Activated T-helper 9 cell treated with anti-CD3 and anti-CD28 coated beads, Interleukin-2, amount 50 U/mL, for 16 hours (primary cell): ENCODE measurements at places on chromosomes 3 and 15.

- DNase-seq, result no peak
These were observed 283.8 kb upstream of the RGMA start for GRCh38 chr15:93372865-93373223.

GRCh38 chr15:73982222-73982962 lies 9.7 kb downstream of the STOML1 start:
- DNase-seq, result no peak

DNA sequence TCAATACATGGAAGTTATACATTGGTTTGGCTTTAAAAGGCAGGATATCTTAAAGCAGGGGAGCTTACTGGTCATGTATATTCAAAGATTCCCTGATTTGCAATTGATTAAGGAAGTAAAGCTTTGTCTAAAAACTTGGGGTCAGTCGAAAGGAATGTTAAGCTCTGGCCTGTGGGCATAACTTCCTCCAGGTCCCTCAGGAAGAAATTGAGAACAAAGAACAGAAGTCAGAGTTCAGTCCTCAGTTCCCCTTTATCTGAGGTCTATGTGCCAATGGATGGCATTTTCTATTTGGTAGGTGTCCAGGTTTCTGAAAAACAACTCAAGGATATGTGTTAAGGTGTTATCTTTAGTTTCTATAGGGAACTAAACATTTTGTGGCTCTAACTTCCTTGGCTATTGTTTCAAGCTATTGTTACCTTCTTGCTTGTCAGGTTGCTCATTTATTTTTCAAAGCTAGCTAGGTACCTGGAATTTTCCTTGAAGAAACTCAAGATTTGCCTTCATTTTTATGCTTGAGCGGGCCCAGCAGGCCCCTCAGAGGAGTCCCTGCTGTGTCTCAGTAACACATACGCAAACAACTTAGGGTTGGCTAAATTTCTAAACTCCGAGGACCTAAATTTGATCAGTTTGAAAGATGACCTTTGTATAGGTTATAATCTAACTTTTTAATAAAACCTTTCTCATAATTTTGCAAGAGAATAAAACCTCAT lies 135.0 kb upstream of the UBE2E2 start:
- DNase-seq, result no peak

DNA sequence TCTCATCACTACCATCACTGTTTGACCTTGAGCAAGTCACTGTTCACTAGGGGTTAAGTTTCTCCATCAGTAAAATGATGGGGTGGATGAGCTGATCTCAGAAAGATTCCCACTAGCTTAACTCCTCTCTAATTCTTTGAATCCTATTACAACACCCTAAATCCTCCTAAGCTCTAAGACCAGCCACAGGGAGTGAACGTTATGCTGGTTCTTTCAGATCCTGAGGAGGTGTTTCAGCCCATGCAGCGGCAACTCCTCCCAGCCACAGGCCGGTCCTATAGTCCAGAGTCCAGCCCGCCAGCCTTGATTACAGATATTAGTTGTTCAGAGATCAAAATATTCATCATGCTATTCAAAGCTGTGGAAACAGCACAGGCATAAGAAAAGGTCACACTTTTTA lies 15.1 kb downstream of the MB21D2 start:
- no peak for DNase-seq

GRCh38 chr3:129572603-129573002 lies 29.6 kb downstream of the H1-8 start:
- DNase-seq, result no peak

DNA sequence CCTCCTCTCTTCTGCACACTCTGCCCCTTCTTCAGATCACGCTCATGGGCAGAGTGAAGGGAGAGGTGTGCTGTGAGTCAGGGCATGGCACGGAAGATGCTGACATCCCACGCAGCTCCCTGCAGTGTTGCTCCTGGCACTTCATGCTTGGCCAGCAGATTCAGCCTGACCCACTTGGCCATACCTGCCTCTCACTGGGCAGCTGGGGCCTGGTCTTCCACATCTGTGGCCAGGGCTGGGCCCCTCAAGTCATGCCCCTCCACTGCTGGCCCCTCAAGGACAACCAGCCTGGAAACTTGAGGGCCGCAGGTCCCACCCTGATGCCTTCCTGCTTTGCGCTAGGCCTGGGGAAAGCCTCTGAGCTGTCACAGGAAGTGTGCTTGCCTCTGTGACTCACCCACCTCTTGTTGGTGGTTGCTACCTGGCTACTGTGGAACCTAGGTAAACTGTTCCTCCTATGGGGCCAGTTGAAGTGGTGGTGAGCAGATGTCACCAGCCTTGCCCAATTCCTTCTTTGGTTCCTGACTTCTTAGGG lies 48.7 kb downstream of the BSN start:
- DNase-seq, result peak; percentile 27

GRCh38 chr15:31869686-31870307 lies 160.5 kb upstream of the CHRNA7 start:
- DNase-seq, result no peak

DNA sequence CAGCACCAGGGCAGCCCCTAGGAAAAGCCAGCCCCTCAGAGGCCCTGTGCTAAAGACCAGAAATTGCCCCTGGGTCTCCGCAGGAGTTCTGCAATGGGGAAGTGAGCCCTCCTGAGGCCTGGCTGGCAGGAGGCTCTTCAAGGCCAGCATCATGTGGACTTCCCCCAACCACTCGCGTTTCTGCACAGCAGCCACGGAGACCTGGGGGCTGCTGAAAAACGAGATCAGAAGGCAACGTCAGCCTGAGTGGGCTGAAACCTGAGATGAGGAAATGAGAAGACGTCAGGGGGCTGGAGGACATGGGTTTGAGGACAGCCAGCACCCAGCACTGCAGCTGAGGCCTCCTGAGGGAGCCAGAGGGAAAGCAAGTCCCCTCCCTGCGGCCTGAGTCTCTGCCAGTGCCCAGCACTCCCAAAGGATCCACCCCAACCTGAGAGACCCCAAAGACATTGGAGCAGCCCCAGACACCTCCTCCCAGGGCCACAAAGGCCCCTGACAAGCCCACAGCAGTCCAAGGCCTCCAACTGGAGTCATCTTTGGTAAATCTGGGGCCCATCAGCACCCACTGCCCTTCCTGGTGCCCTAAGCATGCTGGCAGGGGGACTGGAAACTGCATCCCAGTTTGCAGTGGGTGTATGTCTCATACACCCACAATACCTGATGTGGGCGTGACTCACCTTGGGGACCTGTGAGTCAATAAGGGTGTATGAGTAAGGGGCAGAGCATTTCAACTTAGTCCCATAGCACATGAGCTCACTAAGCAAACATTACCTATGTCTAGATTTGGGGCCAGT lies 29.2 kb upstream of the CYP11A1 start:
- no peak for DNase-seq

DNA sequence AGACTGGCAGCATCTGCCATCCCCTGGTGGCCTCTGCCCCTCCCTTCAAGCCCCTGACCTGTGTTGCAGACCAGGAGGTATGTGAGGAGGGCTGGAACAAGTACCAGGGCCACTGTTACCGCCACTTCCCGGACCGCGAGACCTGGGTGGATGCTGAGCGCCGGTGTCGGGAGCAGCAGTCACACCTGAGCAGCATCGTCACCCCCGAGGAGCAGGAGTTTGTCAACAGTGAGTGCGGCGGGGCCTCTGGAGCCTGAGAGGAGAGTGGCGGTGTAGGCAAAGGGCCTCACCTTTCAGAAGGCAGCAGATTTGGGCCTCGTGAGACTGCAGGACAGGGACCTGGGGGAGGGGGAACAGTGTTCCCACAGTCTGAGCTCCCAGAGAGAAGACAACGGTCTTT lies 24.0 kb downstream of the HAPLN3 start:
- no peak for DNase-seq

DNA sequence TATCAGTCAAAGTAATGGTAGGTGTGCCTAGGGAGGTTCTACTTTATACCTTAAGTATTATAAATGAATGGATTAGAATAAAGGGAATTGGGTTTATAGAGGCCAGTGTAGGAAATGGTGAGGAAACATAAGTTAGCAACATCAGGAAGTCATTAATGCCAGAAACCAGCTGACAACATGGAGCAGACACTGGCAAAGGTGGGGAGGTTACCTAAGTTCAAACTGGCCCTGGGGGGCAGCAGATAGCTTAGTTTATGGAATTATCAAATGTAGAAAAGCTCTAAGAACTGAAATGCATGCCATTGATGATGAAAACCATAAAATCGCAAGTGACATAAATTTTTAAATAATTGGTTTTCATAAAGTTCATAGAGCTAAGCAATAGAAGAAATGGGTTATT lies 498.6 kb downstream of the NAALADL2 start:
- DNase-seq, result no peak

DNA sequence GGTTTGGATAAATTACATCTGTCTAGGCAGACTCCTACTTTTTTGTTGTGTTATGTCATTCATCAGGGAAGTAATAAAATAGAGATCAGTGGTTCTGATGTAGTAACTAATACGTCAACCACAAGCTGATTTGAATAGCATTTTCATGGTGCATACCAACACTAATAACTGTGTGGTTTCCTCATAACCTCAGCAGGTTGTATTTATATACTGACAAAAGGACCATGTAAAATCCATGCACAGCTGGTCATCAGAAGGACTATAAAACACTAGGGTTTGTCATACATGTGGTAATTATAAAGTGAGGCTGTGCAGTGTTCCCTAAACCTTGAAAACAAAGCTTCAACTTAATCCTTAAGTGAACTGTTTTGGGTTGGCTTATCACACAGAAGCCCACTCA lies 216.8 kb upstream of the RBMS3 start:
- no peak for DNase-seq

GRCh38 chr15:101046826-101047225 lies 127.7 kb downstream of the LRRK1 start:
- DNase-seq, result no peak

DNA sequence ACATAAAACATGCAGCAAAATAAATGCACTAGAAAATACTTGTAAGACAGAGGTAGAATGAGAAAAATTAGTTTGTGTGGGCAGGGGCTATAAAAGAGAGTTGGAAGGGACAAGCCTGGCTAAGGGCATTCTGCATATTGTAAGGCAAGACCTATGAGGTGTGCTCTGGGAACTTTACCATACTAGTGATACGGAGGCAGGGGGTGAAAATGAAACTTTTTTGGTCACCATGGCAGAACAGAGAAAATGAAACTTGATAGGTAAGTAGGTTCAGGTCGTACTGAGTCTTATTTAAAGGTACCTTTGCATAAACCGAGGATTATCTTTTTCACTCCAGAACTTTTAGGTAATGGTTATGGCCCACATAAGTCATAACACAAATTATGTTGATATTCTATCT lies 74.7 kb upstream of the ACKR4 start:
- no peak for DNase-seq

- no peak for DNase-seq
These were observed 42.9 kb downstream of the RLBP1 start for GRCh38 chr15:89178307-89178977.

DNA sequence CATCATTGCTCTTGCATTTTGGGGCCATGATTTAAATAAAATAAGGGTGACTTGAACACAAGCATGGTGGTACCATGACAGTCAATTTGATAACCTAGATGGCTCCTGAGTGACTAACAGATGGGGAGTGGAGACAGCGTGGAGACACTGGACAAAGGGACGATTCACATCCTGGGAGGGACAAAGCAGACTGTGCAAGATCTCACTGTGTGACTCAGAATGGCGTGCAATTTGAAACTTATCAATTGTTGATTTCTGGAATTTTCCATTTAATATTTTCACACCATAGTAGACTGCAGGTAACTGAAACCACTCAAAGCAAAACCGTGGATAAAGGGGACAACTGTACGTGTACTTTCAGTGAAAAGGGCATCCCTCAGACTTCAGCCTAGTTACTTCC lies 25.5 kb downstream of the MCCC1 start:
- DNase-seq, result no peak

GRCh38 chr3:67946436-67946835 lies 292.0 kb upstream of the SUCLG2 start:
- no peak for DNase-seq

DNA sequence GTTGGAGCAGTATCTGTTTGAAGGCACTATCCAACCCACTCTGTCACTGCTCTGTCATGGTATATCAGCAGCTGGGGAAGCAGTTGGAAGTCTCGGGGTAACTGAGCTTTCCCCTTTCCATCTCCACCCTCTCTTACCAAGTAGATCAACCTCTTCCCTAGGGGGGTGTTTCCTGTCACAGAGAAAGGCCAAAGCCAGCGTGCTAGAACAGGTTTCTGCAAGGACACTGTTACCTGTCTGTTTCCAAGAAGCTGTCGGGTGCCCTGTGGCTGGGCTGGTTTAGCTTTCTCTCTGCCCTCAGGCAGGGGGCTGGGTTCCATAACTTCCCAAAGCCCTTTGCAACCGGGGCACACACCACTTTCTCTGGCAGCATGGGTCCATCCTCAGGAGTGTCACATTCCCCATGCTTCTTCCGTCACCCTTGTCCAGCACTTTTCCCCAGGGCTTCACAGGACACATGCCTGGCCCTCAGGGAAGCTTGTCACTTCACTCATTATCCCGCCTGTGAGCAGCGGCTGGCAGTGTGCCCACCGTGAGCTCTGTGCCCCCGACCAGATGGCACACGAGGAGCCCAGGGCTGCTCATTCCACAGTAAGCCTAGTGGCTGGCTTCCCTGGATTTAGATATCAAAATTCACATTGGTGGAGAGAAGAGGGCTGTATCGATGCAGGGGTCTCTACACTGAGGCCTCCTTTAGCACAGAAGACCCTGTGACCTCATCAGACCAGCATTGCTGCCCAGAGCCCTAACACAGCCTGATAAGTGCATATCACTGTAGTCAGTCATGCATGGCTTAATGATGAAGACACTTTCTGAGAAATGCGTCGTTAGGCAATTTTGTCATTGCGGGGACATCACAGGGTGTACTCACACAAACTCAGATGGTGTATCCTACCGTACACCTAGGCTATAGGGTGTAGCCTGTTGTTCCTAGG lies 205.8 kb downstream of the SLCO3A1 start:
- DNase-seq, result no peak

DNA sequence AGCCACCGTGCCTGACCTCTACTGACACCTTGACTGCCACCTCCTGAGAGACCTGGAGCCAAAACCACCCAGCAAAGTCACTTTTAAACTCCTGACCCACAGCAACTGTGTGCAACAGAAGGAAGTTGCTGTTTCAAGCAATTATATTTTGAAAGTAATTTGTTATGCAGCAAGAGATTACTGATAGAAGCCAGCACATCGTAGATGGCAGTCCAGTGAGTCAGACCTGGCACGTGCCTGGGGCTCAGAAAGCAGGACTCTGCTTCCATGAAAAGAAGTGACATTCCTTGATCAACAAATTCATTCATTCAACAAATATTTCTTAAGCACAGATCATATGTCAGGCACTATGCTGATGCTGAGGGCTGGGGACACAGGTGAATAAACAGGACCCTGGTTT lies 5.7 kb upstream of the CSPG4 start:
- no peak for DNase-seq

- no peak for DNase-seq
These were observed 120.3 kb downstream of the SNRK start for GRCh38 chr3:43406643-43407023.

DNA sequence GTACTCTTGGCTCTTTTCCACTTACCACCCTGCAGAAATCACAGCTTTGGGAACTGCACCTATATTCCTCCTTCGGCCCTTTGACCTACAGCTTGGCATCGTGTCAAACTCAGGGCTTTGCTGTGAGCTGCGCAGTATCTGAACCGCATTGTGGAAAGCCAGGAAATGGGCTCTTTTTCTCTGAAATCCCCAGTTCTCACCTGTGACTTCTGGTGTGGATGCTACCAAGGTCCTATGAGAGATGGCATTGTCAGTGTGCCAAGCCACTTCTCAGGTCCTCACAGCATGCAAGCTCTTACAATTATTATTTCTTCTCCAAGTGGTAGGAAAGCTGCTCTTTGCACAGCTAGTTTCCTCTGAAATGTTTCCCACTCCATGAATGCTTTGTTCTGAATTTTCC lies 450.6 kb upstream of the TBL1XR1 start:
- no peak for DNase-seq
